ENCODE measurements at places on chromosomes 11 and 22.

DNA sequence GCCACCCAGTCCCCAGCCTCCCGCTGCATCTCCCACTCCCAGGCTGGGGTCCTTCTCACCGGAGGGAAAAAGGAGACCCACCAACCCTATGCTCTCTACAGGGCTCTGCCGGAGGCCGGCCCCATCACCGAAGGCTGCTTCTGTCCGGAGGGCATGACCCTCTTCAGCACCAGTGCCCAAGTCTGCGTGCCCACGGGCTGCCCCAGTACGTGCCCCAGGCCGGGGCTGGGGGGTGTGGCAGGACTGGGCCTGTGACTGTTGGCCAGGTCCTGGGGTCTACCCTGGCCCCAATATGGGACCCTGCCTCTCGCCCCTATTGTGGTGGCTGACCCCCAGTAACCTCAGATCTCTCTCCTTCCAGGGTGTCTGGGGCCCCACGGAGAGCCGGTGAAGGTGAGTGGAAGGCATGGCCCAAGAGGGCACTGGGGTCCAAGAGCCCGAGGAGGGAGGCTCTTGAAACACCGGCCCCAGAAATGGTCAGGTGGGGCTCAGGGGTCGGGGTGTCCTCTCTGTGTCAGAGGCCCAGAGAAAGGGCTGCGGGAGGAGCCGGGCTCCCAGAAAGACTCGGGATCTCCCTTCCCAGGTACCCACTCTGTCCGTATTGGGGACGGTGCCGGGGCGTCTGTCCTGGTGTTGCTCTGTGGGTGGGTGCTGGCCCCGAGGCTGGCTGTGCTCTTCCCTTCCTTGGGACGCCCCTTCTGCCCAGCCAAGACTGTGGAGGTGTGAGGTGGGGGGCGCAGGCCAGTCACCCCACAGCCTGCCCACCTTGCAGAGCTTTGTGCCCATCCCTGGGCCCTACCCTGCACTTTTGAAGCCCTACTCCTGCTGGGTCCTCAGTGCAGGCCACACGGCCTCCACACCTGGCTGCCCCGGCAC is 26.1 kb upstream of the MUC5B start:
- DNase-seq: no peak

DNA sequence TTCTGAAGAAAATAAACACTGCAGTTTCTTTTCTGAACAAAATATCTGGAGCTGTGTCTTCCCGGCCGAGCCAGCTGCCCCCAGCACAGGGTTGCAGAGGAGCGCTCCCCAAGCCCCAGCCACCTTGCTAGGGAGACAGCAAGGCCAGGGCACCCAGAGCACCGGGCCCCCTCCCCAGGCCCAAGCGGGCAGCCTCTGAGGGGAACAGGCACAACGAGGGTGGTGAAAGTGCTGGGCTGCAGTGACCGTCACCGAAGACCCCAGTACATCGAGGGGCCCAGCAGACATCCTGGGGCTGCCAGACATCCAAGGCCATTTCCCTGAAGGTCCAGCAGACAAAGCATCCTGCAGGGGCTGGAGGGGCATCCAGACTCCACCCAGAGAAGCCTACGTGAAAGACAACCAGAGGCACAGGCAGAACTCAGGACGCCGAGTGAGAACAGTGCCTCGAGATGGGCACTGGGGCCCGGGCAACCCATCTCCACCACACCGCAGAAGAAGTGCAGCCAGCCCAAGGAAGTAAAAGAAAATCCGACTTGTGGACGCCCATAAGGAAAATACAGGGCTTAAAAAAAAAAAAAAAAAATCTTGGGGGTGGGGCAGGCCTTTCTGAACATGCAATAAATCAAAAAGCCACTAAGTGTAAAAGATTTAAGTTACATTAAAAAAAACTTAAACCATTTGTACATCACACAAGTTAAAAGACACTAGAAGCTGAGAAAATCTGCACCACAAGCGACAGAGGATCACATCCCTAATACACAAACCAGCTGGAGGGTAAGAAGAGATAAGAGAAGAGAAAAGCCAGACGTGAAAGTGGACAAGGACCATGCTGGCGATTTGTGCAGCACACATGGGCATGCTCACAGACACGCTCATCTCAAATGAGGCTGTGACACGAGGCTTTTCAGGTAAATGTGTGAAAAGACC is 36.0 kb upstream of the COMT start:
- DNase-seq: no peak

- no peak for DNase-seq
Measured at GRCh38 chr22:39745789-39746188, 147.8 kb downstream of the ENTHD1 start.

DNA sequence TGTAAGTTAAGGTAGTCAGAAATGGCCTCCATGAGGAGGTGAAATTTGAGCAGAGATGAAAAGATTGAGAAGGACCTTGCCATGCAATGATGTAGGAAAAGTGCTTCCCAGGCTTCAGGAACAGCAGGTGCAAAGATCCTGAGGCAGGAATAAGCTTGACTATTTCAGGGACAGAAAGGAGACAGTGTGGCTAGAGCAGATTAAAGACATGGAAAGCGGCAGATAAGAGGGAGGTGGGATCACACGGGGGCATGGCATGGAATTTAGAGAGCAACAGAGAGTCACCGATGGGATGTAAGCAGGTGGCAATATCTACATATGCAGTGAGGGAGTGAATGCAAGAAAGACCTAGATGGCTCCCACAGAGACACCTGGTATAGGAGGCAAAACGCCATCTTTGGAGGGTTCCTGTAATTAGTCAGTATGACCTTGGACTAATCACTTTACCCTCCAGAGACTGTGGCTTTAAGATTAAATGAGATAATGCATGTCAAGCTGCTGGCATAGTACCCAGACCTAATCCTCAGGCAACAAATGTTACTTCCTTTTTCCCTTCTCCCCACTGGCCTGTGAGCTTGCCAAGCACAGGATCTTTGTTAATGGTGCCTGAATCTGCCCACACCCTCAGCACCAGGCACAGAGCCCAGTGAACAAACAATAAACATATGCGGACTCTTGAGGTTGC is 24.6 kb upstream of the ACER3 start:
- no peak for DNase-seq

DNA sequence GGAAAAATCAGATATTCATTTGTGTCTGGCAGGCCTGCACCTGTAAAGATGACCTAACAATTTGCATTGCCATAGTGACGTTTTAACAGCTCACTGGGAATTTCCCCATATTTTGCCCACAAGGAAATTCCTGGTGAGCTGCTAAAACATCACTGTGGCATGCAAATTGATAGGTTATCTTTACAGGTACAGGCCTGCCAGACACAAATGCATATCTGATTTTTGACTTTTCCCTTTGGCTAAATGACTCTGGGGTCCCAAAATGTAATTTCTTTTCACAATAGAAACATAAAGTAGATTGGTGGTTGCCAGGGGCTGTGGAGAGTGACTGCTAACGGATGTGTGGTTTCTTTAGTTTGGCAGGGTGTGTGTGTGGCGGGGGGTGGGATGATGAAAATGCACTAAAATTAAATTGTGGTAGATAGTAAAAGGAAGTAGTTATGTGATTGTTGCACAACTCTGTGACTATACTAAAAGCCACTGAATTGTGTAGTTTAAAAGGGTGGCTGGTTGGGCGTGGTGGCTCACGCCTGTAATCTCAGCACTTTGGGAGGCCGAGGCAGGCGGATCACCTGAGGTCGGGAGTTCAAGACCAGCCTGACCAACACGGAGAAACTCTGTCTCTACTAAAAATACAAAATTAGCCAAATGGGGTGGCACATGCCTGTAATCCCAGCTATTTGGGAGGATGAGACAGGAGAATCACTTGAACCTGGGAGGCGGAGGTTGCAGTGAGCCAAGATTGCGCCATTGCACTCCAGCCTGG is 18.5 kb upstream of the FEZ1 start:
- DNase-seq: no peak

- DNase-seq: no peak
Measured at GRCh38 chr11:64130618-64131017, 35.3 kb downstream of the MACROD1 start.

DNA sequence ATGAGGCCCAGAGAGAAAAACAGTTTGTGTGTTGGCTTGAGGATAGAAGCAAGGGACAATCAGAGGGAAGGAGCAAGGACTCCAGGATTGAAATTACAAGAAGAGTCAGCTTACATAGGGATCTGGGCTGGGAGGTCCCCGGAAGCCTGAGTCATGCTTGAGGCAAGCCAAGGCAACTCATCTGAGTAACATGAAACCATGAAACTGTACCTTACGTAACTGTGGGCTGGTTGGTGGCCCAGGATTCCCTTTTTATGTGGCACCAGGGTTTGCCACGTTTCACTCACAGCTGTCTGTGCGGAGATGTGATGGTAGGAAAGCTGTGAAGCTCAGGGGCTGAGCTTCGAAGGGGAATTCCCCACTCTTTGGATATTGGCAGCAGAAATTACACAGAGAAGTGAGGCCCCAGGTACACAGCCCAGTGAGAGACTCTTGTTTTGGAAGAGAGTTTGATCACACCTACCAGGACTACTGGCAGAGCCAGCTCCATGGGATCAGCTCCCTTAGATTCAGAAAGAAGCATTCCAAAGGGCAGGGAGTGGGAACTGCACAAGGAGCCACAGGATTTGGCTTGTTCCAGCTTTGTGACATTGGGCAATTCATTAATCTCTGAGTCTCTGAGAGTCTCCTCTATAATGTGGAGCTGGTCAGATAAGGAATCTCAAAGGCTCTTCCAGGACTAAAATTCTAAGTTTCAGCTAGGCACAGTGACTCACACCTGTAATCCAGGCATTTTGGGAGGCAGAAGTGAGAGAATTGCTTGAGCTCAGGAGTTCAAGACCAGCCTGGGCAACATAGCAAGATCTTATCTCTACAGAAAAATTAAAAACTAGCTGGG is 7.8 kb downstream of the SLC5A1 start:
- DNase-seq: peak; percentile 18

DNA sequence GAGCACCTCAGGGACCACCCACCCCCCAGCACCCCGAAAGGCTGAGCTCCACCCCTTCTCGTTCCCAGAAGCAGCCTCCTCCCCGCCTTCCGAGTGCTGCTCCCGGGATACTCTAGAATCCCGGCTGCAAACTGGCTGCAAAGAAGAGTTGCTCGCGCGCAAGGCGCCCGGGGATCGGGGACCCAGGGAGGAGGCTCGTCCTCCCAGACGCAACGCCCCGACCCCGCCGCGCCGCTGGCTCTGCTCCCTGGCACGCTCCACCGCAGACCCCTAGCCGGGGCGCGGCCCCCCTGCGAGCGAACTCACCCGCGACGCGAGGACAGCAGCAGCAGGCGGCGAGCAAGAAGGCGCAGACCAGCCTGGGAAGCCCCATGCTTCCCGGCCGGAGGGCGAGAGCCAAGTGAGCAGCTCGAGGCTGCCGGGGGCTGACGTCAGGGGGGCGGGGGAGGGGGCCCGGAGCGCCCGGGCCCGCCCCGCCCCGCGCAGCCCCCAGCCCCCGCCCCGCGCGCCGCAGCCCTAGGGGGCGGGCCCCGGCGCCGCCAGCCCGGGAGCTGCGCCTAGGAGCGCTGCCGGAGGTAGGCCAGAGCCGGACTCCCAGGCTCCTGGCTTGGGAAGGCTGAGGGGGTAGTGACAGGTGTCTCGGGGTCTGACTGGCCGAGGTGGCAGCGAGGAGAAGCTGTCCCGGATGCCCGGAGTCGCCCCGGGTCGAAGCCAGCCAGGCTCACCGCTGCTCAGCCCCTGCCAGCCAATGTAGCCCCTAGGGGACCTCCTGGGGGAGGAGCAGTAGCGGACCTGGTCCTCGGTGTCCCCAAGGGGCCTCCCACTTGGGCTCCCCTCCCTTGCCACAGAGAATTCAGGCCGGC is at the start of gene MCAM:
Gene MCAM, minus strand, starts transcription at position 402 of the 863 bp plus-strand sequence. Its CDS starts 29 bp downstream, at position 373.
- no peak for DNase-seq

- no peak for DNase-seq
Measured at GRCh38 chr11:19777377-19778102, 64.9 kb downstream of the NAV2 start.

GRCh38 chr22:37428649-37429586 is 1.6 kb upstream of the ELFN2 start:
- DNase-seq: peak; percentile 35

Data from stimulated activated CD4-positive, alpha-beta T cell treated with anti-CD3 and anti-CD28 coated beads, Interleukin-1b, Interleukin-23, amount 100 ng/mL, for 1 hour (primary cell).